Forelimb muscle (tissue), 1 donor: ENCODE measurements at places on chromosomes 11 and 22. TPM values are rescaled to one million over a fixed set of nuclear protein-coding genes. Genes with fewer than 3 reads are reported as not detected.

The SESN3 gene
- 110 TPM for polyA plus RNA-seq

The C22orf42 gene
- polyA plus RNA-seq, result not detected

The SFI1 gene
- polyA plus RNA-seq, result 9.6 TPM

The CATSPER1 gene
- polyA plus RNA-seq, result 0.27 TPM

GRCh38 chr11:12017243-12017678, 8.8 kb upstream of the DKK3 start:
- DNase-seq, result peak; percentile 50

GRCh38 chr11:9953994-9954626, 290.2 kb downstream of the SWAP70 start:
- no peak for DNase-seq

- DNase-seq, result no peak
Measured at GRCh38 chr22:49958366-49958921, 2.1 kb upstream of the PIM3 start.

GRCh38 chr11:10892250-10892649, 34.4 kb upstream of the ZBED5 start:
- DNase-seq, result no peak

DNA sequence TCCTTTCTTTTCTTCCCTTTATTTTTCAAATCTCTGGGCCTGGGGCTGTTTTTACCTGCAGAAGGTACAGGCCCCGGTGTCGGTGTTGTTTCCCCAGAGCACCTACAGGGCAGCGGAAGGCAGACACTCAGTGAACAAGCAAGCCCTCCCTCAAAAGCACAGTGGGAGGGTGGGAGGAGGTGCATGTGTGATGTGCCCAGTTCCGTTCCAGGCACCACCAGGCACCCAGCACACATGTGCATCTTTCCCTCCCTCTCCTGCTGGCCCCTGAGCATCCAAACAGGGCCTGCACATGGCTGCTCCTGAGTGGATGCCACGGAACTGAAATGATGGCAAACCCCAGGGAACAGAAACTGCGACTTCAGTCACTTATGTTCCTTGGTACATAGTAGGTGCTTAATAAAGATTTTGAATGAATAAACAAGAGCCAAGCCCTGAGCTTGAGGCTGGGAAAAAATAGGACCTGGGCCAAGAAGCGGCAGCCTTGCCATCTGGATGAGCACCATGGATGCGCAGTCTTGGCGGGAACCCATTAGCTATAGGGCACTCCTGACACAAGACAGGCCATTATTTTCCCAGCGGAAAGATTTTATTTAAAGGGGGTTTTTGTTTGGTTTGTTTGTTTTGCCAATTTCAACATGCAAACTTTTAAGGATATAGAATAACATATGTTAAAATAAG, 47.8 kb downstream of the ARRB1 start:
- DNase-seq, result no peak

- DNase-seq, result no peak
Measured at GRCh38 chr11:17954395-17955252, 58.2 kb downstream of the SERGEF start.

DNA sequence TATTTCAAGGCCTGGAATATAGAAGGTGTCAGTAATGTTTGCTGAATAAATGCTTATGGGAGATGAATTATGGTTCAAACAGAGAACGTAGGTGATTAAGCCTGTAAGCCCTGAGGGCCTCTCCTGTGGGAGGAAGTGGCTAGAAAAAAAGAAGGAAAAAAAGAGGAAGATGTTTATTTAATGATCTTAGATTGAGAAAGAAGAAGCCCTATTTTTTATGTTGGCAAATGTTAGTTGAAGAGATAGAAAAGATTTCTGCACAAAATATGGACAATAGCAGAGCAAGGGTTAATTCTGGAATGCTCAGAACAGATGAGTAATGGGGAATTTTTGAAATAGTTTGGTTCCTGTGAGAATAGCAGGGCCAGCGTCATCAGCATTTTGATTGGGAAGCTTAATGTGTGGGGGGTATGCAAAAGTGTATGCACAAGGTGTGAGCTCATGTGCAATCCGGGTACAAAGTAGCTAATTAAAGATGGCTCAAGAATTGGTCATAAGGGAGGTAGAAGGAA, 95.7 kb downstream of the TEAD1 start:
- no peak for DNase-seq

DNA sequence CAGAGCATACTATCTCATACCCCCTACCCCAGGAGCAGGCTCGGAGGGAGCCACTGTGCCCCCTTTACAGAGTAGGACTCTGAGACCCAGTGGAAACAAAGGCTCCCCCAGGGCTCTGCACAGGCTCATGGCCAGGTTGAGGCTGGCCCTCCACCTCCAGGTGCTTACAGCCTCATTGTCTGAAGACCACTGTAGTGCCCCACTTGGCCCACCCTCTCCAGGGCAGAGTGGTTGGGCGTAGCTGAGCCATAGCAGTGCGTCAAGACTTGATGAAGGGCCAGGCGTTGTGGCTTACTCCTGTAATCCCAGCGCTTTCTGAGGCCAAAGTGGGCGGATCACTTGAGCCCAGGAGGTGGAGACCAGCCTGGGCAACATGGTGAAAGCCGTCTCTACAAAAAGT, 1.7 kb downstream of the ANKRD13D start:
- no peak for DNase-seq

DNA sequence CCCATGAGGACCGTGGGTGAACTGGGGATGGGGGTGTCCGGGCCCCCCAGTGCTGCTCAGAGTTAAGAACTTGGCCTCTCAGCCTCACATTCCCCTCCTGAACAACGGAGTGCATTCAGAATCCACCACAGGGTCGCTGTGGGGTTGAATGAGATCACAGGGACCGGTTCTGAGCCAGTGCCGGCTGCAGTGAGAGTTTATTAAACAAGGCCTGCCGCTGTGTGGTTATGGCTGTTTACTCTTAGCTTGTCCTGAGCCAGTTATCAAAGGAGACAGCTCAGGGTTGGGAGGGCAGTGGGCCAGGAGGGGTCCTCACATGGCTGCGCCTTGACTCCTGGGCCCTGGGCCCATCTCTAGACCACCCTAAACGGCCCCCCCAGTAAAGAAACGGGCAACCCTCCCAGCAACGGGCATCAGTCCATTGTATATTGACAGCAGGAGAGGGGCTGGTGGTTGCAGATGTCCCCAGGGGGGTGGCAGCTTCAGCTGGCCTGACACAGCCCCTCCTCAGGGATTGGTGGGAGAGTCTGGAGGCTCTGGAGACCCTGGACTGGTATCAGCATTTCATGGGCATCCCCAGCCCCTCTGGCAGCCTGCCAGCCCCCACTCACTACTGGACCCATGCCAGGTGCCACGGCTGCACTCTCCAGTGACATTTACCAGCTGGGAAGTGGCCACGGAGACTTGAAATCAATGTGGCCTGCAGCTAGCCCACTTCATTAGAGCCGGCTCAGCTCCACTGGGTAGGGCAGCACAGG, 15.1 kb upstream of the CABP7 start:
- no peak for DNase-seq

- no peak for DNase-seq
Measured at GRCh38 chr11:8011981-8012444, 24.9 kb downstream of the EIF3F start.

- no peak for DNase-seq
Measured at GRCh38 chr22:47340851-47341436, 578.5 kb downstream of the TBC1D22A start.

GRCh38 chr11:70908223-70908622, 344.2 kb downstream of the SHANK2 start:
- DNase-seq, result no peak

DNA sequence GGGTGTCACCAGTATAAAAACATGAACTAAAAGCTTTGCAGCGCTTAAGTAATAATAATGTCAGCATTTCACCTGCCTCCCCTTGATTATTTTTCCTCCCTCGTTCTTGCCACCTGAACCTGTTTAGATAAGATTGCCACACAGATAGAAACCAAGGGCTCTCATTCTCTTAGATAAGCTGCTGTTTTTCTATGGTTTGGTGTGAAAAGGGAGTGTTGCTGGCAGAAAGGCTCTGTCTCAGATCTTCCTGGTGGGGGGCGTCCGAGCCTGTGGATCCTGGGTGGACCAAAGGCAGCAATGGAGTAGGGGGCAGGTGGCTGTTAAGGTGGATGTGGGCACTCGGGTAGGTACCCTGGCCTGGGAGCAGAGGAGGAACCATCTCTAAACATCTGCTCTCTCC, 147.5 kb downstream of the ST3GAL4 start:
- no peak for DNase-seq

GRCh38 chr11:8201644-8202365, 33.0 kb upstream of the RIC3 start:
- no peak for DNase-seq

DNA sequence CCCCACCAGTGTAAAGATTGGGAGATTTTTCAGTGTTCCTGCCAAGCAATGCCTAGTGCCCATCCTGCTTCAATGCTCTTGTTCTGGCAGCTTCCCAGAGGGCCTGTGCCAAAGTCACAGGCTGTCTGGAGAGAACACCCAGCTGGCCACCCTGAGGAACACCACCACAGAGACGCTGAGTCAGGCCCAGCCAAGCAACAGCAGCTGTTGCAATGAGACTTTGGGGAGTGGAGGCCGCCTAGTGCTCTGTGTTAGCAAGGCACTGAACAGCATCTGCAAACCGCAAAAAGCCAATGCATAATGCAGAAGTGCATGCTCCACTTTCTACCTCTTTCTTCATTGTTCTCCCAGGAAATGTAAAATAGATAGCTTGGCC, 168.1 kb downstream of the NXPE2 start:
- DNase-seq, result peak; percentile 5

DNA sequence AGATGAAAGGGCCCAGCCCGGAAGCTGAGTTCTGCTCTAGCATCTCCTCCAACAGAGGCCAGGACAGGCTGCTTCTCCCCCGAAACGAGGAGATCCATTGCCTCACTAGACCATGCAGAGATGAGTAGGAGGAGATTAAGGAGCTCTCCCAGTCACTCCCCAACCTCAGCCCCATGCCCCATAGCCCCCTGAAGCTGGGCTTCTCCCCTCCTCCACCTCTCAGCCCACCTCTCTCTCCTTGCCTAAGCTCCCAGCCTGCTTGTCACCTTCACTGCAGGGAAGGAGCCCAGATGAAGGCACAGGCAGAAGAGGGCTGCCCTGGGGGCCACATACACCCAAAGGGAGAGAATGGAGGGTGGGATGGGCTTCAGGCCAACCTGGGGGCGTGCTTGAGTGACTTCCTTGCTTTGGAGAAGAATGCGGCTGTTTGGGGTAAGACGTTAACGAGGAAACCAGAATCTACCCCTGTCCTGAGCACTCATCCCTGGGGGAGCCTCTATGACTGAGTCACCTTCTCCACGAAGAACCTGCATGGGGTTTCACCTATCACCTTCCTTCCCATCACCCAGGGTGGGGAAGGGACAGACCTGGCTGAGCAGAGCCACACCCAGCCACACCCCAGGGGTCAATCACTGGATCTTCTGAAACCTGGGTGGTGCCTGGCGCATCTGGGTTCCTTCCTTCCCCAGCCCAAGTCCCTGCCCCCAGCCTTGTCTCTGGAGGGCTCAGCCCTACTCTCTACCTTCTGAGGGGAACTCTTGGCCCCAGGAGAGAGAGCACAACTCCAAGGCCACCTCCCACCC, 11.6 kb upstream of the GNAZ start:
- DNase-seq, result no peak

DNA sequence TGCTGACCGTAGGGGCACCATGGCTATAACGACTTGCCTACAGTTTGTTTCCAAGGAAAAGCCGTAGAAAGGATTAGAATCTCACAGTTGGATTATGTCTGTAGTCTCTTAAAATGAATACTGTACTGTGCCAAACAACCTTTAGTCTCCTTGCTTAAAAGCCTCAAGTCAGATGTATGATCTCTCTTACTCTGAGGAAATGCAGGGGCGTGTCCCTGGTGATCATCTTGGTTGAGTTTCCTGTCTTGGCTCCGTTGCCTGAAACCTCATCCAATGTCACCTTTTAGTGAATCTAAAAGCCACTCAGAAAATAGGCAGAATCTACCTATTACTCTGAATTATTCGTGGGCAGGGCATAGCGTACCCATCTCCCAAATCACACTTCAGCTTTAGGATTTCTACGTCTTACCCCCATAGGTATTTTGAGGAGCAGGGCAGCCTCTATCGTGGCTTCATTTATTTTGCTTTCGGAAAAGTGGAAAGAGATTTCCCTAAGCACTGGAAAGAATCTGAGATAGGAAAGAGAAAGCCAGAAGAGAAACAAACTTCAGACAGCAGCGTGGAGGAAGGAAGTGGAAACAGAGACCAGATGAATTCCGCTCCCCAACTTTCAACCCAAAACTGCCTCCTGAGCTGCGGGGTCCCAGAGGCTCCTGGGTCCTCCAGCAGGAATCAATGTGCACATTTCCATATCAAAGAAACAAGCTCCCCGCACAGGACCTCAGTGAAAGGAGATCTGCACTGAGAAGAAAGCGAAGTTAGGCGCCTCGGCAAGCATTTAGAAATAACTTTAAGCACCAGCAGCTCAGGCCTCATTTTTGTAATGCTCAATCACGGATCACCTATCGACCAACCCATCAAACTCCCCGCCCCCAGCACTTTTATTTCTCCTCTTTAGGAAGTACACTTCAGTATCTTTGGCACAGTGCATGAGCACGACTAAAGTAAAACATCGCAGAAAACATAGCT, 245.8 kb downstream of the ETS1 start:
- DNase-seq, result no peak

GRCh38 chr22:48478529-48479265, 1349.0 kb downstream of the BRD1 start:
- no peak for DNase-seq
